BJ (cell line): ENCODE measurements at places on chromosomes 16 and 17.

GRCh38 chr16:3578610-3579551 lies 1.7 kb upstream of the NLRC3 start:
- DNase-seq: no peak

GRCh38 chr17:58345500-58345899 lies 6.5 kb downstream of the SUPT4H1 start:
- no peak for DNase-seq

DNA sequence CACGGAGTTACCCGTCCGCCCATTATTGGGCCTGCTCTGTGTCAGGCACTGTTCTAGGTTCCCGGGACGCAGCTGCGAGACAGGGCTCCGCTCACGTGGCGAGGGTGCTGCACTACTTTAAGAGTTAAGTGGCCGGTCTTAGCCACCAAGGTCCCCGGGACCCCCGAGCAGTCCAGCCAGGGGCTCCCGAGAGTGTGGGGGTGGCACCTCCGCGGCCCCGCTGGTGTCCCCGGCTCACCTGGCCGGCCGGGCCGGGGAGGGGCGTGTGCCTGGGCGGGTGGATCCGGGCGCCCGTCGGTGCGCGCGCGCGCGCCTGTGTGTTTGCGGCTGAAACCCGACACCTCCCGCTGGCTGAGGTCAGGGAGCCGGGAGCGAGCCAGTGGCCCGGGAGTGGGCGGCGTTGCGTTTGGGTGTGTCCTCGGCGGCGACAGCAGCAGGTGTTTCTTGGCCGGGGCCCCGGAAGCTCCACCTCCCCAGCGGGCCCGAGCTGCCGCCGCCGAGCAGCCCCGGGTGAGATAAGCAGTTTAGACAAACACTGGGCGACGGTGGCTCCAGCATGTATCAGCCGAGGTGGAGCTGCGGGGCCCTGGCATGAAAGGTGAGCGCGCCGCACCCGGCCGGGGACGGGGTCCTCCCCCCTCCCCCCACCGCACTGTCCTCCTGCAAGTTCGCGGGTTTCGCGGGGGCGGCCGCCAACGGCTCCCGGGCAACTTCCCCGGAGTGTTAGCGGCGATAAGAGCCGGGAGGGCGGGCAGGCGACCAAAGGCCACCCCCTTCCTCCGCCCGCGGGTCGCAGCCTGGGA lies at the start of gene GSE1:
Gene GSE1 (plus strand): TSS at position 522 of the 803 bp plus-strand sequence. CDS start 70 bp downstream, at position 592.
- DNase-seq: peak; percentile 35

DNA sequence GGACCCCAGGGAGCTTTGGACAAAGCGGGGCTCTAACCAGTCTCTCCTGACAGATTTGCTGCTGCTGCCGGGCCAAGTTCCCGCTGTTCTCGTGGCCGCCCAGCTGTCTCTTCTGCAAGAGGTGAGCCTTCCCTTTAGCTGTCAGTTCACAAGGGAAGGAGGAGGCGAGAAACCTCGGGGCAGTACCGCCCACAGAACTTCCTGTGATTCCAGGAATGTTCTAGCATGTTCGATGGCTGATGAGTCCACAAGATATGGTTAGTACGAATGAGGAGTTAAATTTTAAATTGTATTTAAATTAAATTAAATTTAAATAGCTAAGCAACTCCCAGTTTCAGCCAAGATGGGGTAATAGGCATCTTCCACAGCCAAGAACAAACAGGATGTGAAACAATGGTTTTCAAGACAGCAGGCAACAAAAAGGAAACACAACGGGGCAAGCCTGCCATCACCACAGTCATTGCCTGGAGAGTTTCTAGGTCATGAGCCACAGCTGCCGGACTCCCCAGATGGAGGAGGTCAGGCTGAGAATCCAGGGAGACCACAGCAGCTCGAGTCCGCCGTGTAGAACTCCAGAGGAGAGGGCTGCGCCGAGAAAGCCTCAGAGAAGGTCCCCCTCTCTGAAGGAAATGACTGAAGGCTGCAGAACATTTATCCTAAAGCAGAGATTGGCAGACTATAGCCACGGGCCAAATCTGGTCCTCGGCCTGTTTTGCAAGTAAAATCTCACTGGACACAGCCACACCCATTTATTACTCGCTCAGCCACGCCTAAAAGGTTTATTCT lies 9.5 kb upstream of the TCF25 start:
- no peak for DNase-seq

GRCh38 chr17:4903051-4903818 lies at the start of gene CHRNE:
Gene CHRNE, minus strand, starts transcription at chr17:4903098. Its CDS starts 35 bp downstream, at chr17:4903063.
- no peak for DNase-seq

- DNase-seq: no peak
Observed at GRCh38 chr17:58918072-58918471, 162.4 kb downstream of the PPM1E start.

- DNase-seq: no peak
Observed at GRCh38 chr16:66278111-66278531, 88.4 kb upstream of the CDH5 start.

DNA sequence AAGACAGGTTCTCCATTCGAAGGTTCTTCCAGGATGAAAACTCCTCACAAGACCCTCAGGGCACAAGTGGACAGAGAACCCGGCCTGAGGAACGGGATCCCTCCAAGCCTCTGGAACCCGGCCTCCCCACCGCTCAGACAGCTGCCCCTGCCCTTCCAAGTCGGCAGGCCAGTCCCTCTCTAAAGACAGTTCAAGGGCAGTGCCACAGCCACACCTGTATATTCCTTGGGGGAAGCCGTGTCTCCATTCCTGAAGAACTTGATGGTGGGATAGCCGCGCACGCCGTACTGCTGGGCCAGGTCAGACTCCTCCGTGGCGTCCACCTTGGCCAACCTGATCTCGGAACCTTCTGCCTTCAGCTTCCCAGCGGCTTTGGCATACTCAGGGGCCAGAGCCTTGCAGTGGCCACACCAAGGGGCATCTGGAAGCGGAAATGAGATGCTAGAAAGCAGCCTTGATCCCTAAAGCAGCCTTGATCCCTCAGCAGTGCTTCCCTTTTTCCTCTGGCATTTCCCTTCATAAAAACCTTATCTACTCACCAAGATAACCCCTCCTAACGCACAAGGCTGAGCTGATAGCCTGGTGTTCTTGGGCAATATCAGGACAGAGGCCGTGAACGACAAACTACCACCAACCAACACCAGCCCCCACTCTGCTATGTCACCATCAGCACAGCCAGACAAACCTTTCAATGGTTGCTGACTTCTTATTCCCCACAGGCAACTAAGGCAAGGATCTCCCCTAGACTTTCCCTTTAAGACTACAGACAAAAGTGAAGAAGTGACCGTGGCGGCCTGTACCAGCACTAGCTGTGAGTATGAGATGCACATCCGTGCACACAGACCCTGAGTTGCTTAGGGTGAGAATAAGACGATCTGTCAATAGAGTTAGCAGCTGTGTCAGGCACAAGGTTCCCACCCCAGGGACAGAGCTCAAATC lies 1.1 kb downstream of the P4HB start:
- DNase-seq: no peak

DNA sequence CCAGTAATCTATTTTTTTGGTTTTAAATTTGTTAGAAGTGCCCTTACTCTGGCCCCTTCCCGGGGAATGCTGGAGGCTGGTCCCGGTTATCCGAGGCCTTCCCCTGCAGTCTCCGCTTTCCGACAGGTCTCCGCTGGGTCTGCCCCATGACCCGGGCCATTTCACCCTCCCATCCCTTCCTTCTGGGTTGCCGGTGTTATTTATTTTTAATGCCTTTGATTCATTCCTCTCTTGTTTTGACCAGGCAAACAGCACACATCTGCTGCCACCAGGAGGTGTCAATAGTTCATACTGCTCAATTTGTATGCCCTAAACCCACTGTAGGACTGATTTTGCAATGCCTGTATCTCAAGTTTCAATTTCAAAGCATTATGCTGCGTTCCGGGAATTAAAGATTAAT lies 113.2 kb upstream of the IRX5 start:
- no peak for DNase-seq

DNA sequence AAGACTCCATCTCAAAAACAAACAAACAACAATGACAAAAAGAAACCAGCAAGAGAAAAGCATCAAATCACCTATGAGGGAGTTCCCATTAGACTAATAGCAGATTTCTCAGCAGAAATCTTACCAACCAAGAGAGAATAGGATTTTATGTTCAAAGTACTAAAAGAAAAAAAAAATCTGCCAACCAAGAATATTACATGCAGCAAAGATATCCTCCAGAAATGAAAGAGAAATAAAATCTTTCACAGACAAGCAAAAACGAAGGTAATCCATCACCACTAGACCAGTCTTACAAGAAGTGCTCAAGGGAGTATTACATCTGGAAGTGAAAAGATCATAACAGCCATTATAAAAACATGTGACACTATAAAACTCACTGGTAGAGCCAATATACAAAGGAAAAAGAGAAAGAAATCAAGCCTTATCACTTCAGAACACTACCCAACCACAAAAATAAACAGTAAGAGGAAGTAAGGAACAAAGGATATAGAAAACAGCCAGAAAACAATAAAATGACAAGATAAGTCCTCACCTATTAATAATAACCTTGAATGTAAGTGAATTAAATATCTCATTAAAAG lies 66.3 kb downstream of the STX8 start:
- no peak for DNase-seq

DNA sequence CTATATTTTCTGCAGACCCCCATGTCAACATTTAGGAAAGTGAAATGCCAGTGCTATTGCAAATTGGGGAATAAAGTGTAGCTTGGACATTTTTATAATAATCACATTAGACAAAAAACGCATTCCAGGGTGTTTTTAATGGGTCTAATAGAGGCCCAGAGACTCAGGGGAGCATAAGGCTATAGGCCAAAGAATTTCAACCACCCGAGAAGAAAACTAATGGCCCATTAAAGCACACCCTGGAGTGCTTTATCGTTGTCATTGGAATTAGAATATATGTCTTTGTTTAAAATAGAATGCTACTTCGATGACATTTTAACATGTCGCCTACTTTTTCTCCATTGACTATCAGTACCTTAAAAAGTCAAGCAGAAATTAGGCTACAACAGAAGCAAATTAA lies 414.1 kb upstream of the CDH8 start:
- DNase-seq: no peak

DNA sequence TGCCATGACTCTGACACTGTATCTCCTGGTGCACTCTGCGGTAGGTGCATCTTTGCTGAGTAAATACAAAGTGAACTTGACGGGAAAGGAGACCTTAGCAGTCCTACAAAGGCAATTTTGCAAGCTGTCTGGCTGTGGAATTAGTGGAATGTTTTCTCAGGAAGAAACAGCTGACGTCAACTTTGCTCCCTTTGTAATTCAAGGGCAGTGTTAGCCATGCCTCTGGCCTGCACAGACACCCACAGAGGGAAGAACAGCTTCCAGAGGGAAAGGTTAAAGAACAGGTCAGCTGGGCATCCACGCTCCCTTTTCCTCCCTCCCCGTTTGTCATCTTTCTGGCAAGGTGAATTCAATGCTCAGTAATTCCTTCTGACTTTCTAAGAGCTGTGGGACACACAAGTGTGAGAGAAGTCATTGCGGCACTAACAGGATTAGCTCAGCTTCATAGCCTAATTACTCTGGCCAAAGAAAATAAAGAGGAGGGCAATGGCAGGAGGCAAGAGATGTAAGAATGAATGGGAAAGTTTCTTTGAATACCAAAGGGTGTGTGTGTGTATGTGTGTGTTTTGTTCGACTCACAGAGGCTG lies 476.9 kb upstream of the GOT2 start:
- peak; percentile 56 for DNase-seq

DNA sequence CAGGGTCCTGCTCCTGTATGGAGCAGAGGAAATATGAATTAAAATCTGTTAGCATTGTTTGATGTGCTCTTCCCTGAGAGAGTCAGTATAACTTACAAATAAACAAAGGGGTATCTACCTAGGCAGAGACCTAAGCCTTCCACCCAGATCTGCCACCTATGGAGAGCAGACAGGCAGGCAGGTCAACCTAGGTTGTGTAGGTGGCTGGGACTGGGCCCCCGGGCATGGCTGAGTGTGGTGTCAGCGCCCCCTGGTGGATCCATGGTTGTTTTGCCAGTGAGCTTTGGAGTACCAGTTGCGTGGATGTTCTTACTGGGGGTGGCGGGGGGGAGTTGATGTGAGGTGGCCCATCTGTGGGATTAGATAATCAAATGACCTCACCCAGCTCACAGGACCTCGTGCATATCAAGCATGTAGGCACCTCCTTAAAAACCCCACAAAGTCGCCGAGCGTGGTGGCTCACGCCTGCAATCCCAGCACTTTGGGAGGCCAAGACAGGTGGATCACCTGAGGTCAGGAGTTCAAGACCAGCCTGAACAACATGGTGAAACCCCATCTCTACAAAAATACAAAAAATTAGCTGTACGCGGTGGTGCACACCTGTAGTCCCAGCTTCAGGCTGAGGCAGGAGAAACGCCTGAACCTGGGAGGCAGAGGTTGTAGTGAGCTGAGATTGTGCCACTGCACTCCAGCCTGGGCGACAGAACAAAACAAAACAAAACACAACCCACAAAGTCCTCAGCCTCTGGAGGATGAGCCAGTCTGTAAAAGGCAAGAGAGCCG lies 17.6 kb downstream of the DUS2 start:
- no peak for DNase-seq

DNA sequence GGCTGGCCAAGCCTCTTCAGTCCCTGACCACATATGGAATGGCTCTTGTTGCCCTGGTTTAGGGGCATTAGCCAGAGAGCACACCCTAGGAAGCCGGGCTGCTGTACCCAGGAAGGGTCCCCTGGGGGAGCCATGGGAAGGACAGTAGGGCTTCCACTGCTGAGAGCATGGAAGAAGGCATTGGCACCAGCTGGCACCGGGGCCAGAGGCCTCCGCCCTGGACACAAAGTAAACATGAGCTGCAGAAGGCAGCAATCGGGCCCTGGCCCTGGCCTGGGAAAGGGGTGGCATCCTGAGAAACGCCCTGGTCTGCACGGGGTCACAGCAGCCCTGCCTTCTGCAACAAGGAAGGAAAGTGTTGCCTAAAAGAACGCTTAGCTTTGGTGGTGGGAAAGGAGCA lies 49.4 kb downstream of the VAC14 start:
- DNase-seq: no peak

- DNase-seq: no peak
Observed at GRCh38 chr17:1783834-1784611, 22.2 kb downstream of the SERPINF1 start.

- no peak for DNase-seq
Observed at GRCh38 chr17:17053446-17054379, 11.5 kb downstream of the MPRIP start.

DNA sequence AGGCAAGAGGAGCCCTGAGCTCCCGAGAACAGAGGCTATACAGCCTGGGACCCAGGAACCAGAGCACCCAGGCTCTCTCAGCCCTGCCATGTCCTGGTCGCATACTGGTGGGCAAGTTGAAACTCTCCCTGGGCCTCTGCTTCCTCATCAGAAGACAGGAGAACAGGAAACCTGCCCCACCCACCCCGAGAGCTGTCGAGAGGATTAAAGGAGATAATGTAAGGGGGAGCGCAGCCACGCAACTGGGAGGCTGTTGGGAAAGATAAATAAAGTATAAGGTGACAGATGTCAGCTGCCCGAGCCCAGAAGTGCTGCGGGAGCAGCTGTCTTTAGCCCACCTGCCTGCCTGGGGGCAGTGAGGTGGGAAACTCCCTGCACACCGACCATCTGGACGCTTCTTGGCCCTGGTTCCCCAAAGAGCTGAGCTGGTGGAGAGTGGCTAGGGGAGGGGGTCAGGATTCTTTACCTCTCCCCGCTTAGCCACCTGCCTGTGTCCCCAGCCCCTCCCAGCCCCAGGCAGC lies 6.8 kb downstream of the KIF19 start:
- no peak for DNase-seq
